ENCODE measurements at places on chromosomes 1 and 21.

GRCh38 chr21:42763581-42764442, 110.4 kb downstream of the PDE9A start:
- DNase-seq = no peak

- no peak for DNase-seq
Observed at GRCh38 chr1:194795917-194796593, 1609.6 kb upstream of the B3GALT2 start.

GRCh38 chr1:167821969-167822685, 91.8 kb downstream of the ADCY10 start:
- no peak for DNase-seq

GRCh38 chr1:69700770-69701169, 133.0 kb downstream of the LRRC7 start:
- no peak for DNase-seq

DNA sequence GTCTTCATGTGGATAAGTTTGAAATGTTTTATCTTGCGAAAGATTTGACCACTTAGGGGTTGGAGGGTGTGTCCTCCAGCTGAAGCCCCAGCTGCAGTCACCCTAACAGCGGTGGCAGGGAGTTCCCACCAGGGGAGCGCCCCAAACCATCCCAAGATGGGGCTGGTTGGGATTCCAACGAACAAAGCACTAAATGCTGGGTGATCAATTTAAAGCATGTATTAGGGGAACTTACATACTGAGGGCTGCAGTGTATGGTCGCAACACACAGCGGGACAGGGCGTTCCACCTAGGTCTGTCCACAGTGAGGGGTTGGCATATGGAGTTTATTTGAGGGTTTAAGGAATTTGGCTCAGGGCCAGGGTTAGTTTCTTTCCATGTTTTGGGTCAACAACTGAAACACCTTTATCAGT, 26.3 kb downstream of the SLC37A1 start:
- no peak for DNase-seq

- DNase-seq = no peak
Observed at GRCh38 chr1:44071461-44071860, 40.2 kb upstream of the SLC6A9 start.

GRCh38 chr21:29186246-29186645, 55.8 kb downstream of the MAP3K7CL start:
- no peak for DNase-seq

GRCh38 chr1:119448127-119448511, 33.2 kb downstream of the HSD3B2 start:
- DNase-seq = no peak

DNA sequence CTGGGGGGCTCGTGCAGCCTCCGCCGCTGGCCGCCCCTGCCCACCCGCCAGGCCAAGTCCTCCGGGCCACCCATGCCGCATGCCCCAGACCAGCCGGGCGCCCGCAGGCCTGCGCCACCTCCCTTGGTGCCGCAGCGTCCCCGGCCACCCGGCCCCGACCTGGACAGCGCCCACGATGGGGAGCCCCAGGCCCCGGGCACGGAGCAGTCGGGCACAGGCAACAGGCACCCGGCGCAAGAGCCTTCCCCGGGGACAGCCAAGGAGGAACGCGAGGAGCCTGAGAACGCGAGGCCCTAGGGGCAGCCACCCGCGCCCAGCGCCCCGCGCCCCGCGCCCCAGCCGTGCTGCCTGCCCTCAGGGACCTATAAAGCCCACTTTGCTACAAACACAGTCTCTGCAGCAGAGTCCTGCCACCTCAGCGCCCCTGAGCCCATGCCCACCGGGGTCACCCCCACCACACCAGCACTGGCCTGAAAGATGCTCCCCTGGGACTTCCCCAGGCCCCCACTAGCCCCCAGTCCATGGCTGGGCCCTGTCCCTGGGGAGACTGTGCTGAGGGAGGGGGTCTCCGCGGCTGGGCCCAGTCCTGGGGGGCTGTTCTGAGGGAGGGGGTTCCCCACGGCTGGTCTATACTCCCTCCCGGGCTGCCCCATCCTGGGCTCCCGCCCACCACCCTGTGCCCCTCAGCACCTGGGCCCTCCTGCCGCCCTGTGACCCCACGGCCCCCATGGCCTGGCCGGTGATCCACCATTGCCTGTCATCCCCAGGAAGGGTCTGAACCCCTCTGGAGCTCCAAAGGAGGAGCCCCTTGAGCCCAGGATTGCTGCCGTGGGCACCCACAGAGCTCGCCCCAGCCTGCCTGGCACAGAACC, 8.6 kb downstream of the TNFRSF18 start:
- DNase-seq = no peak

DNA sequence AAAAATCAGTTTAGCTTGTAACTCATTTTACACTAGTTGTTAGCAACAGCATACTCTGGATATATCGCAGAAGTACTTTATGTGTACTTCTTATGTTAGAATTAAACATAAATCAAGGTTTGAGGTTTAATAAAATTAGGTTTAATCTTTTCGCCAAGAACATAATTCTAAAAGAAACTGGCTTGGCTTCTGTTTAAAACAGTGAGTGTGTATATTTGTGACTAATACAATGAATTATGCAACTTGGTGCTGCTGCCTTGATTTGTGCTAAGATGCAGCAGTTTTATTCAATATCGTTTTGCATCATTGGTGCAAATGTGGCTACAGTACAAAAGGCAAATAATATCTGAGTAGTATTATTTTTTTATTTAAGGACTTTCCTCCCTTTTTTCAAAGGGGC, 44.8 kb downstream of the USP25 start:
- DNase-seq = no peak

- DNase-seq = no peak
Observed at GRCh38 chr21:42254651-42255601, 36.0 kb downstream of the ABCG1 start.

- DNase-seq = no peak
Observed at GRCh38 chr1:66542811-66543767, 9.1 kb downstream of the SGIP1 start.

DNA sequence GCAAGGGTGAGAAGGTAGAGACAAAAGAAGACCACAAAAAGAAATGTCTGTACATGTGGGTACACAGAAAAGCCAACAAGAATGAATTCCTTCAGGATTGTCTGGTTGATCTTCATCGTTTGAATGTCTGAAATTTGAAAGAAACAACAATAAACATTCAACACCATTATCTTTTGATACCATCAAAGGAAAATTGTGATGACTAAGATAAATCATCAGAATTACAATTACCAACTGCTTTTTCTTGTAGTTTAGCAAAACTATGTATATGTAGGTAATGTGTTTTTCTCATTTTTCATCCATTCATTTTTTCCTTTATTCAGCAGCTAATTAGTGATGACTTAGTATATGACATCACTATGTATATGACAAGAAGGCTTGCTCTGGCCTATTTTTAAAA, at the start of gene OR10X1:
Gene OR10X1 (minus strand): TSS at position 167 of the 400 bp plus-strand sequence. CDS start 0 bp downstream, at position 167.
- no peak for DNase-seq

DNA sequence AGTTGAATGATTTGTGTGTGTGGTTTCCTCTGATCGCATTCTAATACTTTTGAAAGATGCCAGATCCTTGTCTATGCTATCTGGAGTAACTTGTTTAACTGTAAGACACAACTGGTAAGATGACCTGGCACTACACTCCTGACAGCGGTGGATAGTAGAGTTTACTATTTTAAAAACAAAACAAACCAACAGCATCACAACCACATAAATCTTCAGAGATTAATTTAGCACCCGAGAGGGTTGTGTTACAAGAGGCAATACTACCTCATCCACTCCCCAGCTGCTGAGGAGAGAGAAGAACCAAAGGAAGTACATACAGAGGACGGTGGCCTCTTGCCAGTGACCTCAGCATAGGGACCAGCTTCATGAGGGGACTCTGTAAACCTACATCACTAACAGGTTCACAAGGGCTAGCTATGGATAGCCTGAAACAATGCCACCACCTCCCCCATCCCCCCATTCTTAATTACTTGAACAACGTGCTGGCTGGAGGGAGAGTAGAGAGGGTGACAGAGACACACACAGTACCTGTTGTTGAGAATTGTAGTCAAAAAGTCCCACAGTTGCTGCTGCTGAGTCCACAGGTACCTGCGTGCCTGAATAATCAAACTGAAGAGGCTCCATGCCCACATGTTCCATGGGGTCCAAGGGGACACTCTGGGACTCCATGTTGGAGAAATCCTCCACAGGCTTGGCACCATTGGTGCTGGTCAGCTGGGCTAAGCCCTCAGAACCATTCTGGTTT, 73.5 kb downstream of the PUM1 start:
- no peak for DNase-seq

GRCh38 chr1:195462646-195463045, 1145.6 kb downstream of the KCNT2 start:
- no peak for DNase-seq
